ENCODE measurements at places on chromosomes 6 and 20.

GRCh38 chr6:69379518-69379917 is 417.3 kb downstream of the LMBRD1 start:
- no peak for DNase-seq

DNA sequence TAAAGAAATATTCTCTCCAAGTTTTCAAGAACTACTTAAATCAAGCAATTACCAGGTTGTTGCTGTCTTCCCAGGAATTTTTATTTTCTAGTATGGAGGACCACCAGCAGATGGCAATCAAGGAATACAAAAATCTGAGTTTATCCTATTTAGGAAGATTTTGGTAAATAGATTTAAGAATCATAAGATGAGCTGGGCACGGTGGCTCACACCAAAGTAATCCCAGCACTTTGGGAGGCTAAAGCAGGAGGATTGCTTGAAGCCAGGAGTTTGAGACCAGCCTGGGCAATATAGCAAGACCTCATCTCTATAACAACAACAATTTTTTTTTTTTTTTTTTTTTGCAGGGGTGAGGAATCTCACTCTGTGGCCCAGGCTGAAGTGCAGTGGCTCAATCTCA is 19.3 kb upstream of the SEC63 start:
- DNase-seq = no peak

DNA sequence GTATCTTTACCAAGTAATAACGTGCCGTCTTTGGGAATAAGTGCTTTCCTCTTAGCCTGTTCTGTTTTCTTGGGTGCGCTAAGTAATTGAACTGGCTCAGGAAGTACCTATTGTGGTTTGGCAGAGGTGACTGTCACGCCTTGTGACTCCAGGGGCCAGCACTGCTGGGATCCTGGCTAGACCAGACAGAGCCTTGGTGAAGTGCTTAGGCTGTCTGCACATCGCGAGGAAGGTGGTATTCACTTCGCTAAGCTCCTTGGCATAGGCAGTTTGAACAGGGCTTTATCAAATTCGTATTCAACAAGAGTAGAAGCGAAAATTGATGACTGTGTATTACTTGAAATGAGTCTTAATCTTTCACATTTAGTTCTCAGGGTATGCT is 17.6 kb downstream of the PRDM1 start:
- no peak for DNase-seq

DNA sequence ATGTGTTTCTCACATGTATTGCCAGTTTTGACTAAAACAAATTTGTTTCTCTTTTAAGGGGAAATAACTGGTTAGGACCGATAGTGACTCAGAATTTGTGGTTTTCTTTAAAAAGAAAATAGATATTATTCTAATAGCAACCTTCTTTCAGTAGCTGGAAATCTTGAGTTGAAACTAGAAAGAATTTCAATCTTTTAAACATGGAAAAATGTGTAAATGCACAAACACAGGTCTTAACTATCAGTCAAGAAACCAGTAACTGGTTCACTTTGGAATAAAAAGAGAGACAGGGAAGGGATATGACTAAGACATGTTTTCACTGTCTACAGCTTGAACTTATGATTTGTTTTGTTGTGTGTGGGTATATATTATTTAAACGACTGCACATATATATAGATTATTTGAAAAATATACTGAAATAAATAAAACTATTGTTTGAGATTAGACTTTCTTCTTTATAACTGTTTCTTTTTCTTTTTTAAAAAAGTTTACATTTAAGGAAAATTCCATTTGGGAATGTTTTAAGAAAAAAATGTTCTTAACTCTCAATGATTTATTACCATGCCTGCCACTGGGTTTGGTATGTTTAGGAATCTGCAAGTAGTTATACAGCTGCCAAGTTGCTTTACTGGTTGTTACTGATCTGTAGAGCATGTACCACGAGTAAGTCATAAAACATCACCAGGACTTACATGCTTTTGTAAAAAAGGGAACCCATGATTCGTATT is 753.3 kb upstream of the MARCKS start:
- no peak for DNase-seq

GRCh38 chr20:32483351-32484224 is 101.5 kb downstream of the NOL4L start:
- peak; percentile 33 for DNase-seq

DNA sequence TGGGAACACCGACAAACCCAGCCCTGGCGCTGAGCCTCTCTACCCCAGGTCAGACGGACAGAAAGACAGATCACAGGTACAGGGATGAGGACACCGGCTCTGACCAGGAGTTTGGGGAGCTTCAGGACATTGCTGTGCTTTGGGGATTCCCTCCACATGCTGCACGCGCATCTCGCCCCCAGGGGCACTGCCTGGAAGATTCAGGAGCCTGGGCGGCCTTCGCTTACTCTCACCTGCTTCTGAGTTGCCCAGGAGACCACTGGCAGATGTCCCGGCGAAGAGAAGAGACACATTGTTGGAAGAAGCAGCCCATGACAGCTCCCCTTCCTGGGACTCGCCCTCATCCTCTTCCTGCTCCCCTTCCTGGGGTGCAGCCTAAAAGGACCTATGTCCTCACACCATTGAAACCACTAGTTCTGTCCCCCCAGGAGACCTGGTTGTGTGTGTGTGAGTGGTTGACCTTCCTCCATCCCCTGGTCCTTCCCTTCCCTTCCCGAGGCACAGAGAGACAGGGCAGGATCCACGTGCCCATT is 15.3 kb downstream of the VEGFA start:
- DNase-seq = no peak

DNA sequence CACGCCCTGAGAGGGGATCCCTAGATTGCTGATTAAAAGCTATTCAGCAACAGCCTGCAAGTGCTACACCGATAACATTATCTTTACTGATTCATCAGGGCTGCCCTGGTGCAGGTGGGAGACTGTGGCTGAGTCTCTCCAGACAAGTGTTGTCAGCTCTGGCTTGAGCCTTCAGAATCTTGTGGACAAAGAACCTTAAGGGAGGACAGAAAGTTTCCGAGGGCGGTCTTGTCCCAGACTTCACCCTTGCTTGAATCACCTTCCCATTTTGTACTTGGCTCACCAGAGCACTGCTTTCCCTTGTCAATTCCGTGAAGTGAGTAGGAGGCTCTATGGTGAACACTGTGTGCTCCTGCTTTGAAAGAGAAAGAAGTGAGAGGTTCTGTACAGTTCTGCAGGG is 88.6 kb upstream of the PCSK2 start:
- DNase-seq = no peak

DNA sequence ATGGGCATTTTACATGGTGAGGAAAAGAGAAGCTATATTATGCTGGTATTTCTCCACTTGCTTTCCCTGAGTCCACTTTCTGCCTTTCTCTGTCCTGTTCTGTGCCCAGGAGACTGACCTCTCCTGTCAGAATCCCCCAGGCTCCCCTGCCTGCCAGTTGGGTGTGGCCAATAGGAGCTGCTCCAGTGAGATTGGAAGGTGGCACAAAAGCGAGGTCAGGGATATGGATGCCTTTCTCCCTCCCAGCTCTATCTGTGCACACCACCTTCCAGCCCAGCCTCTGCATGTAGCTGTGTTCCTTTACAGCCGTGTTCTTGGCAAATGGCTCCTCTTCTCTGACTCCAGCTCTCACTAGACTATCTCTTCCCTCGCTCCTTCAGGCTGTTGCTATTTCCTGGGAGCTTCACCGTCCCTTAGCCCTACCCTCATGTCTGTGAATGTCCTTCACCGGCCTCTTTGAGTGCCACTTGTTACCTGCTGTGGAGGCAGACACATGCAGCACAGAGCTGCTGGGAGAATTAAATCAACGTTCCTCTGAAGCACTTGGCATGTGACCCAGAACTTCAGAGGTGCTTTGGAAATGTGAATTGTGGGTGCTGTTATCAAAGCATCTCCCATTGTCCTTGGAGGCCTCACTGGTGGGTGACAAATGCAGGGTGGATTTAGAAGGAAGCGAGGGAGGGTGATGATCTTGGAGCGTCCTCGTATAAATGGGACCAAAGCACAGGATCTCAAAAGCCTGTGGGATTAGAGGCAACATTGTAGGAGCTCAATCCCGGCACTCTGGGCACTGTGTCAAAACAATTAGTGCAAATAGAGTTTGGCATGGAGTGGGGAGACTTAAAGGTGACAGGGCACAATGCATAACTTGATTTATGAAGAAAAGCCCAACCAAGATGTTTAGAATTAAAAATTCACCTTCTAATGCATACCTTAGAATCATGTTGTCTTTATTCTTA is 28.9 kb upstream of the RALGAPA2 start:
- DNase-seq = no peak

GRCh38 chr6:145540741-145541140 is 194.6 kb downstream of the EPM2A start:
- DNase-seq = no peak

Data from stimulated activated CD8-positive, alpha-beta memory T cell treated with anti-CD3 and anti-CD28 coated beads, Interleukin-4, amount 100 ng/mL, for 4 hours (primary cell).